CD4-positive, alpha-beta T cell treated with Interleukin-1 beta for 1 hour (primary cell): ENCODE measurements at places on chromosomes 1 and 21.

DNA sequence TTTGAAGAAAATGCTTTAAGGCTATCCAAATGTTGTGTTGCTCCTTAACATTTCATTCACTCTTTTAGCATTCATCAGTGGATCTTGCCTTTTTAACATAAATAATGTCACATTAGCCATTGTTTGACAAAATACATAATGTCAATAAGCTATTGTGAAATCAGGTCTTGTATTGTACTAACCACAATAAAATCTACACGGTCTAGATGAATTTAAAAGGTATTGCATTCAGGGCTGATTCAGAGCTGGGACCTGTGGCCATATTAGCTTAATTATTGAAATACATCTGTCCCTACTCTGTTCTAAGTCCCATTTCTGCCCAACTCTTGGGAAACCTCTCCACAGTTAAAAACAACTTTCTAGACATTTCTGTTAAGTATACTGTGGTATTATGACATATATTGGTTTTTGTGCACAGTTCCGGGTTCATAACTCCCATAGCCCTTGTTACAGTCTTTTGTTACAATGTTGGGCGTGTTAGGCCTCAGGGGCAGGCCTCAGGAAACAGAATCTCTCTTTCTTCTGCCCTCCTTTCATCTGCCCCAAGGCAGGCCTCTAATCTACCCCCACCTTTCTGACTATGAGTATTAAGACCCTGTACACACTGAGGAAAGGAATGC, 44.7 kb upstream of the CITED4 start:
- no peak for DNase-seq

GRCh38 chr1:226551299-226551698, 2.7 kb downstream of the STUM start:
- no peak for DNase-seq

- DNase-seq = no peak
Observed at GRCh38 chr1:185396126-185396525, 79.1 kb upstream of the IVNS1ABP start.

GRCh38 chr21:17911628-17912027, 92.5 kb upstream of the C21orf91 start:
- DNase-seq = no peak

DNA sequence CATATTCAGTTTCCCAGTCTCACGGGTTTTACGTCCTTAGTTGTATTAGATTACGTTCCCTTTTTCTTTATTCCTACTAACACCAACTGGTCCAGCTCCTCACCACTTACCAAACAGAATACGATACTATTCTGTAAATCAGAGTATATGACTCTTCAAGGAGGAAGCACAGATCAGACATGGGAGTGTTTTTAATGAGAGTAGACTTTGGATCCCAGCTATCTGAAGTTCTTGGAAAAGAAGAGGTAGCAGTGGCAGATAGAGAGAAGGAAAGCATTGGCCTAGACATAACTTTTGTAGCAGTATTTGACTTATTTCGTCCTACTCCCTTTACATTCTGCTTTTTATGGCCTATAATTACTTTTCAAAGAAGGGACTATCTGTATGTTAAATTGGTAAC, 24.1 kb upstream of the PLA2G4A start:
- DNase-seq = no peak

- no peak for DNase-seq
Observed at GRCh38 chr1:32925403-32926162, 24.4 kb upstream of the TMEM54 start.

GRCh38 chr1:226046240-226046639, 16.3 kb upstream of the H3-3A start:
- no peak for DNase-seq

GRCh38 chr1:198741744-198742143, 102.9 kb downstream of the PTPRC start:
- no peak for DNase-seq

DNA sequence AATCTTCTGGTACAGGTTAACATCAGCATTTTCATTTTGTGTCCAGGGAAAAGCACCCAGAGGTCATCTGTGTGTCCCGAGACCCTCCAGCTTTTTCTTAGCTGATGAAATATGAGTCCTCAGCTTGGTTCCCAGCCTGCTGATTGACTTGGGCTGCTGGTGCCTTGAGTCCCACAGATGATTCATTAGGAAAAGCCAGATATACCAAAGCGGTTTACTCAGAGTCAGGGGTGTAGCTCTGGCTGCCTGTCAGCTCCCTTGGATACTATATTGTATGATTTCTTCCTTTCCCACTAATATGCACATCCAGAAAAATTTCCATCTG, 43.7 kb upstream of the MAB21L3 start:
- no peak for DNase-seq

DNA sequence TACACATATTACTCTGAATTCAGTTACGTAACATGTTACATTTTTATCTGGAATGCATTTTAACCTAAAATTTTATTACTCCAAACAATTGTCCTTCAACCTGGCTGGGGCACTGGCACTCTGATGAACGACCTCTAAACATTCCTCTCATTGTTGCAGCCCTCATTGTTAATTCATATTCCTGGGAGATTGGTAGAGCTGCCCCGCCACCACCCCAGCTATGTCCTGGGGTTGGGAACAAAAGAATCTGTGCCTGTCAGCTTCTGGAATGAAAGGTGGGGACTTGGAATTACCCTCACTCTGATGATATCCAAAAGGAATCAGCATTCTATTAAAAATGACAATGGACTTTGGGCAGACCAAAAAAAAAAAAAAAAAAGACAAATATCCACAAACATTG, 38.0 kb upstream of the DESI2 start:
- no peak for DNase-seq

GRCh38 chr1:212858461-212859265, 588 bp downstream of the FLVCR1 start:
- peak; percentile 23 for DNase-seq

DNA sequence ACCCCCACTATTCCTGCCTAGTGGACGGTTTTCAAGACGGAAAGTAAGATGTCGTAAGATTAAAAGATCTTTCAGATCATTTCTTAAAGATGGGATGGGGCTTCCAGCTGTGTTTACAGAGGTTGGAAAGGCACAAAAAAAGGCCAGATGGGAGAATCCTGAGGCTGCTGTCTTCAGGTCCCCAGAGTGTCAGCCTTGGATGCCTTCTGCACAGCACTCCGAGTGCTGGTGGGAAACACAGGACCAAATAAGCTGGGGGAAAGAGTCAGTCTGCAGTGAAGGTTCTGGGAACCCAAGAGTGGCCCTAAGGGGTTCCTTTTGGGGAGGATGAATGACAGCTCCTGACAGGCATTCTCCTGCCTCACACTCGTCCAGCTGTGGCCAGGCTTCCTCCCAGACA, 96.5 kb downstream of the COLGALT2 start:
- DNase-seq = no peak

DNA sequence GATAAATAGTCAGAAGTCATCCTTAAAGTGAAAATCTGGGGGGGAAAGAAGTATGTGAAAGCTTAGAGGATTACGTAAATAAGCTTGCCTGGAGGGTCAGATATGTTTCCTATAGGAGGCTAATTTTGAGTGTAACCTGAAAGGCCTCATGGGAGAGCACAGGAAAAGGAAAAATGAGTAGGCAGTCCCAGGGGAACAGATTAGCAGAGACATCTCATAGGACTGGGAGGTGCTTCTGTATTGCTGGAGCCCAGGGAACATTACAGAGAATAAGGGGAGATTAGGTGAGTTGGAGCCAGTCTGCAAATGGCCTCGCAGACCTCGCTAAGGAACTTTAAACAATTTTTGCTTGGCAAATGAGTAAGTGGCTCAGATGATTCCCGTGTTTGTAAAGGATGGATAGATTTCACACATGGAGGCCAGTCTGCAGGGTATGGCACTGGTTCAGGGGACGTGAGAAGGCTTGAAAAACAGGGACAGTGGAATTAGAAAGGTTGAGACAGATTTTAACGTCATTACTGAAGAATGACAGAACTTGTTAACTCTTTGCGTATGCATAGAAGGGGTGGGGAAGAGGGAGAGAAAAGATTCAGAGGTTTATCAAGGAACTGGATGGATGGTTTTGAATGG, 149.1 kb downstream of the GREM2 start:
- DNase-seq = no peak

- no peak for DNase-seq
Observed at GRCh38 chr1:23370709-23371584, 1.3 kb upstream of the ZNF436 start.

GRCh38 chr1:200556002-200556401, 64.5 kb downstream of the KIF14 start:
- DNase-seq = no peak

GRCh38 chr1:6747674-6748073, 37.6 kb upstream of the CAMTA1 start:
- DNase-seq = no peak

GRCh38 chr1:48807554-48808260, 31.0 kb upstream of the BEND5 start:
- DNase-seq = no peak

- DNase-seq = no peak
Observed at GRCh38 chr1:67280696-67281095, 27.0 kb upstream of the IL12RB2 start.

- DNase-seq = peak; percentile 26
Observed at GRCh38 chr1:67307251-67308060, at the start of gene IL12RB2. TSS of gene IL12RB2 (plus strand) at chr1:67307873. CDS start at chr1:67320369, 12,496 bp downstream.

DNA sequence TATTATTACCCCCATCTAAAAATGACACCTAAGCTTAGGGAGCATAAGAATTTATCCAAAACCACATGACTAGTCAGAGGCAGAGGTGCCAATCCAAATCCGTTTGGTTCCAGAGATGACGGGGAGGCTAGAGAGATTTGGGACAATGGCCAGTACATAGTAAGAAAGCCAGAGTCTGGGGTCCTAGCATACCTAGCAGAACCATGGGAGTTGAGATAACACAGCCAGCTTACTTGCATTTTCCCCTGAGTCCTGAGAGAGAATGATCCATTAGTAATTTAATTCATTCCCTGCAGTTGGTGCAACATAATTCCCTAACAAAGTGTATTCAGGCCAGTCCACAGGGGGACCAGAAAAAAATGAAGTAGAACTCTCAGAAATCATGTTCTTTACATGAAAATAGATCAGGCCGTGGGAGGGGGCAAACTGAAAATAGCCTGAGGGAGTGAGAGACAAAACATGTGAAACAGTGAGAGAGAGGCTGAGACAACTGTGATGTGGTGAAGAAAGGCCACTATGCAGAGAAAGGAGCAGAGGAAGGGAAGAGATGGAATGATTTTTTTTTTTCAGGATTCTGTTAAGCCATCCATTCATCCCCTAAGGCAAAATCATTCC, 243.3 kb downstream of the BRINP2 start:
- DNase-seq = no peak

DNA sequence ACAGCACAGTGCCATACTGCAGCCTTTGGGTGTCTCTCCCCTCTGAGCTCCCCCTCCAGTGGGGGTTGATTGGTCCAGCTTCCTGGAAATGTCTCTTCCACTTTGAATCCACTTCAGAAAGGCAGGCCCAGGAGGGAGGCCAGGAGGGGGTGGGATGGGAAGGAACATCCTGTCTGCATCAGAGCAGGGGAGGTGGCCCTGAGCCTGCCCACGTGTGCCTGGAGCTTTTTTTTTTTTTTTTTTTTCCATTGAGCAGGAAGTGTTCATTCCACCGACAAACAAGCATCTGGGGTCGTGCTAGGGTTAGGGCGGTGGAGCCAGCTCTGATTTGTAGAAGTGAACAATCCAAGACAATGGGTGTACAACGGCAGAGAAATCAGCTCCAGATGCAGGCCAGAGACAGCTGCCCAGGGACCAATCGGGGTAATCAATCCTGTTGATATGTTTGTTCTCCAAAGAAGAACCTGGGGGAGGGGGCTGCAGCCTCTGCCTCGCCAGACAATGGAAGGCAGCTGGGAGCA, 93.3 kb downstream of the SSBP3 start:
- DNase-seq = no peak

DNA sequence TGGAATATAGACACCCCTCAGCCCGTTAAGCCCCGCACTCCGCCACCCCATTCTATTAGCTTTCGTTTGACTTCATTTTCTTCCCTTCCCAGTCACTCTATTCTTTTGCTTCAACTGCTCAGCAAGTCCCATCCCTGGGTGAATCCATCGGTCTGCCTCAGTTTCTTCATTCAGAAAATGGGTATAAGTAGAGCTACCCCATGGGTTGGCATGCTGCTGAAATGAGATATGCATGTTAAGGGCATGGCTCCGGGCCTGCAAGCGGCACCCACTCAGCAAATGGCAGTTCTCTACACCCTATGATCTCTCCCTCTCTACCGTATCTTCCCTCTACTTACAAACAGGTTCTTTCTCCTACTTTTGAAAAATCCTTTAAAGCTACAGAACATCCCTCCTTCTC, 87.8 kb upstream of the IRF2BP2 start:
- no peak for DNase-seq

- DNase-seq = peak; percentile 15
Observed at GRCh38 chr1:203648276-203648675, 21.6 kb downstream of the ATP2B4 start.

- no peak for DNase-seq
Observed at GRCh38 chr1:2449636-2450454, 26.2 kb upstream of the PLCH2 start.

DNA sequence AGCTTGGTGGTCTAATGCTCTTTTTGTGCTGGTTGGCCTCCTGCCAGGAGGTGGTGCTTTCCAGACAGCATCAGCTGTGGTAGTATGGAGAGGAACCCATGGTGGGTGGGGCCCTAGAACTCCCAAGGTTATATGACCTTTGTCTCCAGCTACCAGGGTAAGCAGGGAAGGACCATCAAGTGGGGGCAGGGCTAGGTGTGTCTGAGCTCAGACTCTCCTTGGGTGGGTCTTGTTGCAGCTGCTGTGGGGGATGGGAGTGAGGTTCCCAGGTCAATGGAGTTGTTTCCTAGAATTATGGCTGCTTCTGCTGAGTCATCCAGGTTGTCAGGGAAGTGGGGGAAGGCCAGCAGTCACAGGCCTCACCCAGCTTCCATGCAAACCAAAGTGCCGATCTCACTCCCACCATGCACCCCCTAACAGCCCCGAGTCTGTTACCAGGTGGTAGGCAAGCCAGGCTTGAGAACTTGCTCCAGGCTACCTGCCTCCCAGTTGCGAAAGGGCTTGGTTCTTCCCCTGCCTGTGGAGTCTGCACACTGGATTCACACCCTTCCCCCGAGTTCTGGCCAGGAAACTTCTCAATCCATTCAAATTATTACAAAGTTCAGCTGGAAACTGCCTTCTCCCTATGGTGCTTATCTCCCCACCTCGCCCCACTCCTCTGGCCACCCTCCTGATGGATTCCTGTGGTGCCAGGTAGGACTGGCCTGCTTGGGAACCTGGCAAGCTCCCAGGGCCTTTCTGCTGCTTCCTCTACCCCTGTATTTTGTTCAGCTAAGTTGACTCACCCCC, 37.8 kb downstream of the DRAM2 start:
- DNase-seq = no peak
